RCC 7860 (cell line): ENCODE measurements at places on chromosomes 1 and 21.

DNA sequence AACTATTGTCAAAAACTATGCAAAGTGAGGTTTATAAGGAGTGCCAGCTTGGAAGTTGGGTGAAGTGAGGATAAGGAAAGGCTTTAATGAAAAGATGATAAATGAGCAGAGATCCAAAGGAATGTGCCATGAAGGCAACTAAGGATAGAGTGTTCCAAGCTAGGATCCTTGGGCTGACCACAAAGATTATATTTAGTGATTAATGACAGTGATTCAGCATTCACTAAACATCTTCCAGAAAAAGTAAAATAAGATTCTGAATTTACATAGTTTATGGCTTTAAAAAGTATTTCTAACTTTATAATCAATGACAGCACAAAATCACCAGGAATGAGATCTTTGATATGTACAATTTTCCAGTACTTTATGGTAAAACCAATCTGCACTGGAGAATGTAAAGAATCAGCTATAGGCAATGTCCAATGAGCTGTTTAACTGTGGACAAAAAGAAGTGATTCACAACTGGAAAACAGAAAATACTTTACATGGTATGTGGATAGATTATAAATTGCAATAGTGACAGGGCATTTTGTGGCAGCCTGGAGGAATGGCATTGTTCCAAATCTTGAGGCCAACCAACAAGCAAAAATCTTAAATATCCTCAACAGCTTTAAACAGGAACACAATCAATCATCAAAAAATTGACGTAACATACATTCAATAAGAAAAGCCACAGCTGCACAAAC is 91.2 kb upstream of the KCTD3 start:
- peak; percentile 43 for DNase-seq

DNA sequence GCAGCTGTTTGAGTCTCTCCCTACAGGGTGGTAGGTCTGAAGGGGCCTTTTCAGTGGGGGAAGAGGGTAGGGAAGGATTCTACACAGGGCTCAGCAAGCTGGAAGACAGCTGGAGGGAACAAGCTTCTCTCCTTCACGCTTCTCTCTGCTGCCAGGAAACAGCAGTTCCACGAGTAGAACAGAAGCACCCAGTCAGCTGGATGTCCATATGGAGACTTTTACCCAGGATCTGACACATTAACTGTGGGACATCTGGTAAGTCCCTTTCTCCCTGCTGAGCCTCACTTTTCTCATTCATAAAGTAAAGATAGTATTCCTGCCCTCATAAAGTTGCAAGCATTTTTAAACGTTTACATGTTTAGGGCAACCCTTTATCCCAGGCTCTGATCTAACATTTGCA is 280.3 kb downstream of the OMA1 start:
- DNase-seq = no peak

DNA sequence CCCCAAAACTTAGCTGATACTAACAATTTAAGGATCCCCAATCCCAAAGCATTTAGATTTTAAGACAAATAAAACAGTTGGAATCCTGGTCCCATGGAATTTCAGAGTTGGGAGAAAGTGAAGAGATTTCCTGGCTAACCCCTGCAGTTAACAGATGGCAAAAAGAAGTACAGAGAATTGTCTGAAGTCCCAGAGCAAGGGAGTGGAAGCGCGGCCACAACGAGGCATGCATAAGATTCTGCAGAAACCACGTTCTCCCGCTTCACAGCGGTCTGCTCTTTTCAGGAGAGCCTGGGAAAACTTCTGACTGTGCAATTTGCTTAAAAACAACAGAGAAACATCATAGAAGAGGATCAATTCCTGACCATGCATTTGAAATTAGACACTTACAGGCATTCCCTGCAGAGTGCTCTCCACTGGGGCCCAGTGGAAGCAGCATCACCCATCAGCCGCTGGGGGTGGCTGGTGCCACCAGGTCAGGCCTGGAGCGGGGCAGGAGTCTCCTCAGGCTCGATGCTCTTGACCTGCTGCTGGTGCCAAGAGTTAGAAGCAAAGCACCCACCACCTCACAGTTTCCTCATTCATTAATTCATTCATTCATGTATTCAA is 226.7 kb upstream of the POU3F1 start:
- DNase-seq = no peak

GRCh38 chr21:14886001-14886400 is 178.8 kb downstream of the NRIP1 start:
- no peak for DNase-seq

- peak; percentile 22 for DNase-seq
Measured at GRCh38 chr1:157369808-157370521, 182.3 kb downstream of the FCRL5 start.

DNA sequence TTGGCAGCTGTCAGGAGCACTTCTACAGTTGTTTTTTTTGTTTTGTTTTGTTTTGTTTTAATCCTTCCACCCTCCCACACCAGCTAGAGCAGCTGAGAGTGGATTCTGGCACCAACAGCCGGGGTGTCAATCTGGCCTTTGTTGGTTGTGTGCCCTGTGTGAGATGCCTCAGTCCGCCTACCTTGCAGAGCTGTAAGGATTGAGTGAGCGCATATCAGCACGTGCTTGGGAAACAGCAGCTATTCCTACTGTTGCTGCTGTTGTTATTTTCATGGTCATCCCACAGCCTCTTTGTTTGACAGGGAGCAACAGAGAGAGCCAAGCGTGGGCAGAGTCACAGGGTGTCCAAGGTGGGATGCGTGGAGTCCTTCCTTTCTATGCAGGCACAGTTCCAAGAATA is 50.4 kb downstream of the PGBD5 start:
- no peak for DNase-seq

DNA sequence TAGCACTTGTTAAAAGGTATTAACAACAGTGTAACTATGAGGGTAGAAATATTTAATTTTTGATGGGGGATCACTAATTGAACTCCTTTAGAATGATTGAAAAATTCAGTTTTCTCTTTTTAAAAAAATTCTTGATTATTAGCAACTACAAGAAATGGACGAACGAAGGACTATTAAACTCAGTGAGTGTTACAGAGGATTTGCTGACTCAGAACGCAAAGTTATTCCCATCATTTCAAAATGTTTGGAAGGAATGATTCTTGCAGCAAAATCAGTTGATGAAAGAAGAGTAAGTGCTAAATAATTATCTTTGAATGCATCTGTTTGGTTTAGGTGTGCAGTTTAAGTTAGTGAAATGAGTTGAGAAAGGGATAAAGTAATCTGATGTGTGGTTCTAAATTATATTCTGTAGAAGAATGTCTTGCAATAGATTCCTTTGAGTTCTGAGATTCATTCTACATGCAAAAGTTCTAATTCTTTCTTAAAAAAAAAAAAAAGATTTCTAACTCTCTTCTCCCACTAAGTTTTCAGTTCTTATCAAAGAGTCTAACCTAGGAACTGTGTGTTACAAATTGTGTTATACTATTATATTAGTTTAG is 85.0 kb downstream of the FNBP1L start:
- no peak for DNase-seq

- no peak for DNase-seq
Measured at GRCh38 chr1:237043846-237044636, 2.1 kb downstream of the RYR2 start.

- no peak for DNase-seq
Measured at GRCh38 chr1:167616521-167616920, 13.5 kb upstream of the RCSD1 start.

GRCh38 chr1:201184307-201185122 is 6.1 kb upstream of the IGFN1 start:
- peak; percentile 99 for DNase-seq

- no peak for DNase-seq
Measured at GRCh38 chr21:33931799-33932390, 16.3 kb upstream of the ATP5PO start.

GRCh38 chr1:44405798-44406736 is 1.0 kb downstream of the RNF220 start:
- peak; percentile 23 for DNase-seq

GRCh38 chr1:160403244-160403643 is 2.9 kb downstream of the VANGL2 start:
- no peak for DNase-seq

DNA sequence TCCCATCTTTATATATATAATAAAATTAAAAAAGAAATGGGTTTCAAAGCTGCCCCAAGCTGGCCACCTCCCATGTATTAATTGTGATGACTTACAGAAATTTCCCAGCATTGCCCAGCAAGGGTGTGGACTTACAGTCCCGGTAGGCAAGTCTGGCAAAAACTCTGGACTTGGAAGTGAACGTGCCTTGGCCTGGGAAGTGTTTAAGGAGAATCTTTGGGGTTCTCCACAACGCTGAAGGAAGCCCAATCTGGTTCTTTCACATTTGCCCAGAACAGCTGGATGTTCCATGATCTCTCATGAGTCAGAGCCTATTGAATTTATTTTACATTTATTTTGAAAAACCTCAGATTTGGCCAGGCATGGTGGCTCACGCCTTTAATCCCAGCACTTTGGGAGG is 98.4 kb upstream of the SLC45A1 start:
- no peak for DNase-seq

GRCh38 chr1:1920057-1920607 is 1.1 kb upstream of the TMEM52 start:
- DNase-seq = no peak

GRCh38 chr1:150021191-150021694 is 10.7 kb upstream of the OTUD7B start:
- peak; percentile 59 for DNase-seq

DNA sequence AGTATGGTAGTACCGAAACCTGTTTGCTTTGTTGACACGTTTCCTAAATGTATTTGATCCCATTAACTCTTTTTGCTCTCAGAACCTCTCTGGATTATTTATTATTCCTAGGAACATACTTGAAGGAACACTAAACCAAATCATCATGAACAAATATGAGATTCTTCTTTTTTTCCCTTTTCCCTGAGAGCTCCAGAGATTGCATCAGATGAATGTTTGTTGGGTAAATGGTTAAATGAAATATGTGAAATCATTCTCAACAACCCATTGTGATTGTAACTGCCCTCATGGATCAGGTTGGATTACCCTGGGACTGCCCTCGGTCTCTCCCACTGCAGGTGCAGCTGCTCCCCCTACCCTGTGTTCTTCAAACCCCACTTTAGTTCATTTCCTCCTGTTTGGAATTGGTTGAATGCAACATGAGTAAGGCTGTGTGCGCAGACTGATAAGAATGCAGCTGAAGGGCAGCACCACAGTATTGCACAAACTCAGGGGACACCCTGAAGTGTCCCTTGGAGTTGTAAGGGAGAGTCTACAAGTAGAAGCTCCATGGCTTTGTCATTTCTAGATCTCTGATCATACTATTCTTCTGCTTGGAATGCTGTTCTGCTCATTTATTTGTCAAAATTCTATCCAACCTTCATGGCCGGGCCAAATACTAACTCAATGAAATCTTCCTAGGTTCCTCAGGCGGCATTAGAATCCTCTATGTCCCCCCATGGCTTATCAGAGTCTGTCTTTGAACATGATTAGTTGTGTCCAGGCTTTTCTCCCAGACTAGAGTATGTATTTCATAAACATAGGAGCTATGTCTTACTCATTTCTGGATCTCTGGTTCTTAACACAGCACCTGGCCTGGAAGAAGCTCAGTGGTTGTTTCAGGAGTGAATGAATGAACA is 47.1 kb upstream of the NEK2 start:
- DNase-seq = no peak

GRCh38 chr1:158992787-158993312 is 16.9 kb upstream of the IFI16 start:
- no peak for DNase-seq

GRCh38 chr1:104294259-104294658 is 544.6 kb downstream of the AMY1C start:
- DNase-seq = no peak

GRCh38 chr1:51324251-51325010 is 5.9 kb downstream of the TTC39A start:
- DNase-seq = peak; percentile 76
